Activated CD4-positive, CD25-positive, alpha-beta regulatory T cell treated with anti-CD3 and anti-CD28 coated beads, Interleukin-2, amount 50 U/mL, for 72 hours (primary cell): ENCODE measurements at places on chromosomes 7 and 10.

GRCh38 chr7:140238778-140239652 lies 62.2 kb upstream of the KDM7A start:
- DNase-seq = no peak

DNA sequence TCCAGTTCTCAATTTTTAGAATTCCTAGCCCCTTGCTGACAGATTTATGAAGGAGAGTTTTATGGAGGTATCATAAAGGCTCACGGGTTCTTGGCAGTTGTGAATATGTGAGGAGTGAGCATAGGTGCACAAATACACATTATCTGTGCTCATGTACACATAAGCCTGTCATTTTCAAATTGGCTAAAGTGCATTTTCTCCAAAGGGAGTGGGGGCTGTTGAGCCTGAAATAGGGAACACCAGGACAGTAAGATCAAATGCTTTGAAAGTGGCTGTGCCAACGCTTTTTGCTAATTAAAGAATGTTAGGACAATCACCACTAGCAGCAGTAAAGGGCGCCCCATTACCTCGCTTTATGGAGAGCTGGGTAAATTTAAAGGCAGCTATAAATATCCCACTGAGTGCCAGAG lies 8.3 kb upstream of the LRRC4 start:
- DNase-seq = no peak

DNA sequence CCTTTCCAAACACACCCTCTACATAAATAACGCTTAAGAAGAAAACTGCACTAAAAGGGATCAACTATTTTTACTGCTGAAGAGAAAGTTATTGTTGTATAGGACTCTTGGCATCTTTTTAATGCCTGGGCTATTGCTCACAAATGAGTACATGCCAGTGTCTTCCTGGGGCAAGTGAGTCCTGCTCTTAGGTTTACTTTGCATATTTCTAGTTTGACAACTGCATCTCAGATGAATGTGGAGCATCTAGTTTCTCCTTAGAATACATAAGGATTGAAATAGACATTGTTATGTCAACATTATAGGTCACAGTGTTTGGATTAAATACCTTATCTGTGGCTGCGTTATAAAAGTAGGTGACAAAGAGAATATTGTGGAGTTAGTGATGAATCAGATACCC lies 44.5 kb downstream of the PSMC2 start:
- DNase-seq = no peak

DNA sequence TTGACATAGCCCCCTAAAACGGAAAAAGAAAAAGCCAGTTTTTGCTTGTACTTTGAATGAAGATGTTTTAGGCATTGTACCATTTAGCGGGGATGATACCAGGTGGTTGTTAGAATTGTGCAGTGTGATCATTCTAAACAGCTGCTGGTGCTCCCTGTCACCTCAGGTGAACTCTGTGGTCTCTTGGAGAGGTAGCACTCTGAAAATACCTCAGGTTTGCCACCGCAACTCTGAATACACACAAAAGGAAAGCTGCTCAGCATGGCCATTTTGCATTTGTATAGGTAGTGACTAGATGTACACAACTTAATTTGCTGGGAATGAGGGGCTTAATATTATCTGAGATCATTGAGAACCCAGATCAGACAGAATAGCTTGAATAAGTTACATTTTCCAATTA lies 52.6 kb downstream of the PLEKHA8 start:
- no peak for DNase-seq

- DNase-seq = no peak
These were observed 21.1 kb upstream of the PHF14 start for GRCh38 chr7:10952588-10952987.

DNA sequence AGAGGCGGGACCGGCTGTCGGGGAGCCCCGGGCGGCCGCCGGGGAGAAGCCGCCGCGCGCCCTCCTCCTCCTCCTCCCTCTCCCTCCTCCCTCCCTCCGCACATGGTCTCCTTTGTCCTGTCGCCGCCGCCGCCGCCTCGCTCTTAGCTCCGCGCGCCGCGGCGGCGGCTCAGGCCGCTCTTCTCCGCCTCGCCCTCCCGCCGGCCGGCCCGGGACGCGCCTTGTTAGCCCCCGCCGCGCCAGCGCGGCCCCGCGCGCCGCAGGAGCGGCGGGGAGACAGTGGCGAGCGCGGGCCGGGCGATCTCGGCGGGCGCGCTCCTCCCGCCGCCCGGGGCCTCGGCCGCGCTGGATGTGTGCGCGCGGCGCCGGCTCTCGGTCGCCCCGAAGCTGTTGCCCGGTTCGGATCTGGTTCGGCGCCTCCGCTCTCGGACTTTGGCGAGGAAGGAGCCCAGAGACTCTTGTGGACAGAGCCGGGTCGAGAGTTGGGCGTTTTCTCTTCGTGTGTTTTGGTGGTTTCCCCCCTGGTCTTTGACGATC lies 437.4 kb upstream of the GALNT17 start:
- DNase-seq = no peak

GRCh38 chr7:37070031-37070430 lies 345.7 kb upstream of the AOAH start:
- no peak for DNase-seq

DNA sequence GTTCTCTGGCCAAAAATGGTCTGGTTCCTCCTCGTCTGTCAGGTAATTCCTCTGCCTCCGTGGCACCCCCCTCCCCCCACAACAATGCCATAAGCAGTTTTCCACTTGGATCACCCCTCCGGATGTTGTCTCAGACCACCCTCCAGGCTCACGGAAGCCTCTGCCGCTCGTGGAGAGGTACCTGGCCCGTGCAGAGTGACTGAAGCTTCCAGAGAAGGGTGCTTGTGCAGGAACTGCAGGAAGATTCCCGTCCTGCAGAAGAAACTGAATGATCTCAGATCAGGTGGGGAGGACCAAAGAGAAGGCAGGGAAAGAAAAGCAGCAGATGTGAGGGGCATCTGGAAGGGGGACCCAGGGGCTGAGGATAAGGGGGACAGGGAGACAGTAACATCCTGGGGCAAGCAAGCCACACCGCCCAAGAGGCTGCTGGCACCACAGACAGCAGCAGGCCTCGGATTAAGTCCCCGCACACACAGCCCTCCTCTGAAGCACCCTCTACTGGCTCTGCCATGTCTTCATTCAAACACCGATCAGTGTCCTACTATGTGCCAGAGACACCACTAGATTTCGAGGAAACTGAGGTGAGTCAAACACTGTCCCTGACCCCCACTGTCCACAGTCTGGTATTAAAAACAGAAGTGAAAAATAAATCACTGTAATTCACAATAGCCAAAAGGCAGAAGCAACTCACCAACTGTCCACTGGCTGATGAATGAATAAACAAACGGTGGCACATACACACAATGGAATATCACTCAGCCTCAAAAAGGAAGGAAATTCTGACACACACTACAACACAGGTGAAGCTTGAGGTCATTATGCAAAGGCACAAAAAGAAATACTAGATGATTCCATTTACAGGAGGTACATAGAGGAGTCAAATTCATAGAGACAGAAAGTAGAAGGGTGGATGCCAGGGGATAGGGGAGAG lies 26.4 kb downstream of the KIAA1549 start:
- no peak for DNase-seq

- no peak for DNase-seq
These were observed 33.6 kb downstream of the BUB3 start for GRCh38 chr10:123187781-123188180.

GRCh38 chr10:117497736-117498135 lies 44.8 kb upstream of the EMX2 start:
- no peak for DNase-seq

GRCh38 chr7:22319424-22320403 lies 37.2 kb downstream of the RAPGEF5 start:
- no peak for DNase-seq

DNA sequence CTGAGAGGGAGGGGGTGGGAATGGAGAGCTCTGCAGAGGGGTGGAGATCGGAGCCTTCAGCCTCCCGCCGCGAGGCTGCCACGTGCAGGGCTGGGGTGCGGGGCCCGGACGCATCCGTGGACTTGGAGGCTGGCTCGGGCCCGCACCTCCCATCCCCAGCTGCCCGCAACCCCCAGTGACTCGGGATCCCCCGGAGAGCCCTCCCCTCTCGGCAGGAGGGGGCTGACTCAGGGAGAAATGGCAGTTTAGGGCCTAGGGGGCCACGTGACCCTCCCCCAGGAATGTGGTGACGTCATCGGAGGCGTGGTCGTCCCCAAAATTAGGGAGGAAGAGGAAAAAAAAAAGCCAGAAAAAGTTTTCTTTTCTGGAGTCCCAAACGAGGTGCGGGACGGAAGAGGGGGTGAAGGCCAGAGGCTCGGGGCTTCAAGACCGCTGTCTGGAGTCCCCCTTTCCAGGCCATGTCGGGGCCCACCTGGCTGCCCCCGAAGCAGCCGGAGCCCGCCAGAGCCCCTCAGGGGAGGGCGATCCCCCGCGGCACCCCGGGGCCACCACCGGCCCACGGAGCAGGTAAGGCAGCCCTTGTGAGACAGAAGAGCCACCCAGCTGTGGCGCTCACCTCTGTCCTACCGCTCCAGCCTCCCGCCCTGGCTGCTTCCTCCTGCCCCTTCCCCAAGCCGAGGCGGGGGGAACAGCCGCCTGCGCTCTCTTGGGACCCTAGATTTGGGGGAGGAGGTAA lies at the start of gene TRIP6:
TRIP6 (plus strand) TSS at position 348 of the 736 bp plus-strand sequence; CDS start at position 459, 111 bp downstream.
- peak; percentile 53 for DNase-seq

DNA sequence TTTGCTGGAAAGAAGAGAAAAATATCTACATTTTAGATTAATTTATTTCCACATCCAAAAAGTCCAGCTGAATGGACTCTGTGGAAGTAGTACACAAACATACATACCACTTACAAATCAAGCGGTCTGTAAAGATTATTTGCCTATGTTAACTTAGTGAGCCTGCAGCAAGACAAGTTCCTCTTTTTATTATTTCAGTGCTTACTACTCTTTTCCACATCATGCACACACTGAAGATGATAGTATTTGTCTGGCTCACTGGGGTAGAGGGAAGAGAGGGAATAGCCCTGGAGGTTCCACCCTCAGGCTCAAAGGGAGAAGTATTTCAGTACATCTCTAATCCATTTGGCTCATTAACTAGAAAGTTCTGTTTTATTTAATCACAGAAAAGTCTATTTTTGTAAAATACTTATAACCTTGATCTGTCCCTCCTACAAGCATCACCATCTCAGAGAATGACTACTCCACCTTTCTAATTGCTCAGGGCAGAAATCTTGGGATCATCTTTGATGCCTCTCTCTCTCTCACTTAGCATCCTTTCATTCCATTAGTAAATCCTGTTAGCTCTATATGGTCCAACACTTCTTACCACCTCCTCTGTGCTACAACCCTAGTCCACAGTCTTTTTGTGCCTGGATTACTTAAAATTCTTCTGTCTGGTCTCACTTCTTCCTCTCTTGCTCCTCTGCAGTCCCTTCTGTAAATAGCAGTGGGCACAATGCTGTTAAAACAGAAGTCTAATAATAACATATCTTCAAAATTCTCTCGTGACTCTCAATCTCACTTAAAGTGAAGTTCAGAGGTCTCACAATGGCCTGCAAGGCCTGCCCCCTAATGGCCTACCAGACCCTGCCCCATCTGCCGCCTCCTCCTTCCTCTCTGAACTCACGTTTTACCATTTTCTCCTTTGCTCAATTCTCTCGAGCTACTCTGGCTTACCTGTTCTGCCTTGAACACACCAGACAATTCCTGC lies 64.3 kb upstream of the CCDC6 start:
- no peak for DNase-seq

DNA sequence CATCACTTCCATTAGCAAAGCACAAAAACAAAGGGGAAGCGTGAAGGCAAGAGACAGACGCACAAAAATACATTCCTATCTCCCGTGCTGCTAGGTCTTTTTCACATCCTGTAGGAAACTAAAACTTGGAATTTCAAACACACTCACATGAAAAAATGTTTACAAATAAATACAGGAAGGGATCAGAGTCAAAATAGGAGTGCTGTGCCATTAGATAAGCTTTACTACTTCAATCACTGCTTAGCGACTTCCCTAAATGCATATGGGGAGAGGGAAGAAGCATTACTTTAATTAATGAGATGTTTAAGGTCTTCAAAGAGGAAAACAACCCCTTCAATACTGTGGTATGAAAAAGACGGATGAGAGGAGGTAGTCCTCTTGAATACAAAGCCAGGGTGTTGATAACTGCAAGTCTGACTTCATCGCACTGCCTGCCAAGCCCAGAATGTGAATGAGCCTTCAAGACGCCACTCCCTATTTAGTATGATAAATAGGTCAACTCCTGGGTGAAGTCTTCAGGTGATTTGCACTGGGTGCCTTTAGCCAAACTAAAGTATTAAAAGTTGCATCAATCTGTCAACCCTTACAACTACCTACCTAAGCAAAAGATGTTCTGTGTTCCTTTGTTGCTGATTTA lies 13.9 kb downstream of the PARD3 start:
- no peak for DNase-seq

- DNase-seq = no peak
These were observed 26.2 kb downstream of the C10orf67 start for GRCh38 chr10:23318359-23318758.

DNA sequence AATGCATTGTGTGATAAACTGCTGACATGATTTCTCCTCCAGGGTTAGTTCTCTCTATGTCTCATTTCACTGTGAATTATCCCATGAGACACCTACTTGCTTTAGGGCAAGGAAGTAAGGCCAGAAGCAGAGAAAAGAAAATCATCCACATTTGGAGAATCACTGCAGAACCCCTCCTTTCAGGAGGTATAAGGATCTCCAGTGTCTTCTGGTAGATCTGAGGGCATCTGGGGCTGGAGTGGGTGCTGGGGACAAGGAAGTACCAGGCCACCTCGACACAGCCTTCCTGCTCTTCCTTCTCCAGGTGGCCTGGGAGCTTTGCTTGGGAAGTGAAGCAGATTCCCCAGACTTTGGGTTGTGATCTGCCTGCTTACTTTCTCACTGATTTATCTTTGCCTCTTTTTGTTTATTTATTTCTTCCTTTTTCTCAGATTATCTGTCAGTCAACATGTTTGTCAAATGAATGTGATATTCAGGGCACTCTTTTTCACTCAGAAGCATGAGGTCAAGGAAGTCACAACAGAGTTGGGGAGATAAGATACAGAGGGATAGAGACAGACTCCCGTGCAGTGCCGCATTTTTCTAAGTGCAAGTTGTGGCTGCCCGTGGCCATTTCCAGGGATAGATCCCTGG lies 12.4 kb upstream of the CAMK2G start:
- no peak for DNase-seq

GRCh38 chr7:104928721-104929400 lies 85.1 kb upstream of the KMT2E start:
- DNase-seq = no peak
